ENCODE measurements at places on chromosomes 1 and 21.

DNA sequence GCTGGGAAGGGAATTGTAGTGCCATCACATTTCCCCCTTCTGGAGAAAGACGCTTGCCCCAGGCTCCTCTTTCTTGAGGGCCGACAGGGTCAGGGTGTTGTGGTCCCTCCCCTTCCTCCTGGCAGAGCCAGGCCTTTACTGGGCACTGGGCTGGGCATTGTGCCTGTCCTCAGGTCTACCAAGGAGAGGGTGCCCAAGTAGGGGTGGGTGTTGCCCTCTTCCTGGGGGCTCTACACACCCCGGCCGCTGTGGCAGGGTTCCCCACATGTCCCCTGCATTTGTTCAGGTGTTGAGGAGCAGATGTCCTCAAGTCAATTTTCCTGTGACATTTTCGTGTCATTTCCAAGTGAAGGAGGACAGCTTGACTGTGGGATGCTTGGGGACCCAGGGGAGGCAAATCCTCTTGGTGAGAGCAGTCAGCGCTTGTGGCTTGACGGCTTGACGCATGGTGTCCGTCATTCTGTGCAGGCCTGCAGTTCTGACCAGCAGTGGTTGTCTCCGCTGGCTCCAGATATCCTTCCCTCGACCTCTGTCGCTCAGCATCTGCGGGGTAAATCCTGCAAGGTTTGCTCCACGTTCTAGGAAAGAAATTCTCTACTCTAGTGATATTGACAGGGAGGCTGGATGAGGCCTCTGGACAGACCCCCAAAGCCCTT lies 181.9 kb upstream of the VAMP3 start:
- DNase-seq = no peak

DNA sequence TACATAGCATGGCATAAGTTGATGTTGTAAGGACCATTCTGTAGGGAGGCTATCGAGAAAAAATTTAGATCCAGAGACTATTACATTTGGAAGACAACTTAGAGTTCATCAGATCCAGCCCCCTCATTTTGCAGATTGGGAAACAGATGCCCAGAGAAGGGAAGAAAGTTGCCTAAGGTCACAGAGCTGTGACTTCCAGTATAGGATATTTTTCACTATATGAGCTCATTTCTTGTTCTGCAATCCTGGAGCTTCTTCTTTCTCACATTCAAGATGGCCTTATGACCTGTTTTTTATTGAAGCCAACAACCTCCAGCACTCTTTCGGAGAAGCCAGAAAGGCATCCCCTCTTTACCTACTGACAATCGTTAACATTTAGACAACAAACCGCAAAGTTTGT lies 421.8 kb upstream of the PLXNA2 start:
- DNase-seq = no peak

- DNase-seq = no peak
Observed at GRCh38 chr1:28631713-28632112, 11.2 kb downstream of the TAF12 start.

DNA sequence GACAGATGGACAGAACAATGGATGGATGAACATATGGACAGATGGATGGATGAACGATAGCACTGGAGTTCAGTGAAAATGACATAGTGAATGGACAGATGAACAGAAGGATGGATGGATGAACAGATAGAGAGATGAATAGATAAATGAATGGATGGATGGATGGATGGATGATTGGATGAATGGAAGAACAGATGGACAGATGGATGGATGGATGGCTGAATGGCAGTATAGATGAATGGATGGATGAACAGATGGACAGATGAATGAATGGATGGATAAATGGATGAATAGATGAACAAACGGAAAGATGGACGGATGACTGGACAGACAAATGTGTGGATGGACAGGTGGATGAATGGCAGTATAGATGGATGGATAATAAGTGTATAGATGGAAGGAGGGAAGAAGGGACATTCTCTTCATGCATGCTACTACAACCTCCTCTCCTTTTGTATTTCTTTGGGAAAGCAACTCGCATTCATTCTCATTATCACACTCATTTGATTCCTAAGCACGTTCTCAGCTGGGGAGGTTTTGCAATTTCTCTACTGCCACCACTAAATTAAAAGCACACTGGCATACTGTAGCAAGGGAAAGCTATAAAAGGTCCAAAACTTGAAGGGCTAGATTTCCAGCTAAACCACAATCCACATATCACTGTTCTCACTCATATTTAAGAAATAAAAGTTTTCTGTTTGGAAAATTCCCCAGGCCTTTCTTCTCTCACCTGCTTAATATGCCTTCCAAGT lies 34.1 kb downstream of the SUSD4 start:
- DNase-seq = no peak

DNA sequence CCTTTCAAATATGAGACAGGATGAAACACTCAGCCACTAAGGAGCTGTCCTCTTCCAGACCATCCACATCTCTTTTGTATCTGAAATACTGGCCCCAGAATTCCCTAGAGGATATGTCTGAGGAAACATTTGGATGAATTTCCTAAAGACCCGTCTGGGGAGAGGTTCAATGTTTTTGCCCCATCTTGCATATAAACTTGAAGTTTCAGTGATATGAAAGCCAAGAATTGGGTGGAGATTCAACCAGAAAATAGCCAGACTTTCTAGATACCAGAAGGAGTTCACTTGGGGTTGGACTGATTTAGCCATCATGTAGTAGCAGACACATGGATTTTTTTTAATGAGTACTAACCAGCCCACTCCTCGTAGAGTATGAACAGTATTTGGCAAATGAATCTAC lies 182.0 kb downstream of the PLPP3 start:
- DNase-seq = no peak

GRCh38 chr1:85599681-85600080 lies 19.1 kb downstream of the CCN1 start:
- no peak for DNase-seq

- DNase-seq = no peak
Observed at GRCh38 chr1:27974417-27974781, 14.6 kb downstream of the XKR8 start.

DNA sequence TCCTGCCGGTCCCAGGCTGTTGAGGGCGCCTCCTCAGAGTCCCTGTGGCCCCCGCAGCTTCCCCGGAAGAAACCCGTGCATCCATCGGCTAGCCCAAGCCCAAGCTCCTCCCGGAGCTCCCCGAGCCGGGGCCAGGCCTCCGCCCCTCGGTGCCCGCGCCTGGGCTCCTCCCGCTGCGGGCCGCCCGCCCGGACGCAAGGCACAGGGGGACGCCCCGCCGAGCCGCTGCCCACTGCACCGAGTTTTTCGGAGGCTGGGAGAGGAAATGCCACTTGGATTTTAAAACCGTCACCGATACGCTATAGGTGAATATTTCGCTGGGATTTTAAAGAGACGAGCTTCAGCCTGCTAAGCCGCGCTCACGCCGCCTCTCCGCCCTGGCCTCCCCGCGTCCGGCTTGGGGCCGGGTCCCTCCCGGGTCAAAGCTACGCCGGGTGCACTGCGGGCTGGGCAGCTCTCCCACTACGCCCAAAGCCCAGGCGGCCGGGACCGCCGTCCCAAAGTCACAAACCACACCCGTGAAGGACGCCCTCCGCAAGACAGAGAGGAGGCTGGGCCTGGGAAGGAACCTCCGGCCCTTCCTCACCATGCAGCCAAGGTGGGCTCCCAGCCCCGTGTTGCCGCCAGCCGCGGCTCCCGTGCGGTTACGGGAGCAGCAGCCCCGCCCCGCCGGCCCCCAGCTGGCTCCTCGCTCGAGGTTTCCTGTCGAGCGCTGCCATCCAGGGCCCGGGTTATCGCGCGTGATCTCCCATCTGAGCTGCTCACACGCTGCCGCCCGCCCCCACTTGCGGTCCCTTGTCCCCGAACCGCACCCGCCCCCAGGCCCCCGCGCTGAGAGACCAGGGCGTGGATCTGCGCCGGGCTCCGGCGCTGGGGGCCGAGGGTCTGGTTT lies 63.2 kb downstream of the CD247 start:
- peak; percentile 45 for DNase-seq

DNA sequence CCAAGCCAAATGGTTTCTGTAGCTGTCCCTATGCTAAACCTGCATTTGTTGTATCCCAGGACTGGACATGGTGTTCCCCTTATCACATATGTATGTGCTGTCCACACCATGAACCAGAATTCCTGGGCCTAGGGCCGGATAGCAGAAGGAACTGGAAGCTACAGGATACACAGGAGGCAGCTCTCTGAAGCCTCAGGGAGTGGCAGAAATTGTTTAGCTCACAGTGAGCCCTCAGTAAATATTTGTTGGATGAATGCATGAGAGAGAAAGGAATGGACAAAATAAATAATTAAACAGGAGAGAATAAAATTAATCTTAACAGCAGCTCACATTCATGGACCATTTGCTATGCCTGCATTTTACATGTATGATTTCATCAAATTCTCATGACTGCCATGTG lies 2.1 kb downstream of the NIPAL3 start:
- DNase-seq = no peak

DNA sequence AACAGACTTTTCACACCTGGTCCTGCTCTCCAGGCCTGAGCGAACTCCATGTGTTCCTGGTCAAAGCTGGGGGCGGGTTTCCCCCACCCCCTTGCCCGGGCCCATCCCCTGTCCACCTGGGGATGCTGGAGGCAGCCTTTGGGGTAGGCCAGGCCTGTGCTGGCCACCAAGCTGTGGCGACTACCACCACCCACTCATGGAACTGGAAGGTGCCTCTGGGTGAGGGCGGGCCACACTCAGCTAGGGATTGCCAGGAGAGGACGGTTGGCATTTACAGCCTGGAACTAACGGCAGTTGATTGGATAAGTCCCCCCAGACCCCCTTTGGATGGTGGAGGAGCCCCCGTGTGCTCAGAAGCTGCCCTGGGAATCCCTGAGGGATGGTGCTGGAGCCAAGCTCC lies 7.9 kb downstream of the S100B start:
- DNase-seq = no peak

DNA sequence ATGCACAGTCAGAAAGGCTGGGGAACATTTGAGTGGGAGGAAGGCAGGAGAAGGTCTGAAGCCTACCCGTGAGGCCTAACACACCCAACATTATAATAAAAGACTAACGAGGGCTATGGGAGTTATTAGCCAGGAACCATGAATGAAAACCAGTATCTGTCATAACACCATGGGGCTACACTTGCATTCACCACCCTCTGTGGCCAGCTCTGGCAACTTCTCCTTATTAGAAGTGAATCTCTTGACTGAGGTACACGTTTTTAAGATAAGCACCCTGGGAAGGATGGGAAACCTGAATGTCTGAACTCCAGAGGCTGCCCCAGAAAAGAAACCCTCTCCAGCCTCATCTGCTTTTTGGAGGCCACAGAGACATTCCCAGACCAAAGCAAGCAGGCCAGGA lies 204.3 kb upstream of the RAB4A start:
- no peak for DNase-seq

GRCh38 chr1:230842801-230843200 lies 25.5 kb downstream of the C1orf198 start:
- DNase-seq = no peak

DNA sequence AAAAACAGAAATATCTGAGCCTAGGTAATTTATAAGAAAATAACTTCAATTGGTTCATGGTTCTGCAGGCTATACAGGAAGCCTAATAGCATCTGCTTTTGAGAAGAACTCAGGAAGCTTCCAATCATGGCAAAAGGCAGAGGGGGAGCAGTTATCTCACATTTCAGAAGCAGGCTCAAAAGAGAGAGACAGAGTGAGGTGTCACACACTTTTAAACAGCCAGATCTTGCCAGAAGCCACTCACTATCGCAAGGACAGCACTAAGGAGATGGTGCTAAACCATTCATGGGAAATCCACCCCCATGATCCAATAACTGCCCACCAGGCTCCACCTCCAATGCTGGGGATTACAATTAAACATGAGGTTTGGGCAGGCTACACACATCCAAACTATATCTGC lies 25.5 kb downstream of the RGS18 start:
- no peak for DNase-seq

GRCh38 chr21:16353764-16354163 lies 624.0 kb downstream of the USP25 start:
- DNase-seq = no peak

DNA sequence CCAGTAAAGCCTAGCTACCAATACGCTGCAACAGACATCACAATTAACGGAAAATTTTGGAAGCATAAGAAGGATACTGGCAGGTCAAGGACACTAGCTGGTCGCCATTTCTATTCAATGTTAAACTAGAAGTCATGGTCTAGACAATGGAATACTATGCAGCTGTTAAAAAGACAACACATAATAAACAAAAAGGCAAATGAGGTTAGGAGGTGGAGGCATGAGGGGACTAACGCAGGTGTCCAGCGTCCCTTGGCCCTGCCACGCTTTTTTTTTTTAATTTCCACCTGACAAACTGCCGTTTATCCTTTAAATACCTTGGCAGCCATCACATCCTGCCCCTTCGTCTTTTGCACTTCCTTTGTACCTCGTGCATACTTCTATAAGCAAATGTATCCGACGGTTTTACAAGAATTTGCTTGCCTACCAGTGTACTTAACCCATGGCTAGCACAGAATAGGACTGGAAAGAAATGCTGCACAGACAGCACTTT lies 698 bp upstream of the SLC22A15 start:
- DNase-seq = no peak

DNA sequence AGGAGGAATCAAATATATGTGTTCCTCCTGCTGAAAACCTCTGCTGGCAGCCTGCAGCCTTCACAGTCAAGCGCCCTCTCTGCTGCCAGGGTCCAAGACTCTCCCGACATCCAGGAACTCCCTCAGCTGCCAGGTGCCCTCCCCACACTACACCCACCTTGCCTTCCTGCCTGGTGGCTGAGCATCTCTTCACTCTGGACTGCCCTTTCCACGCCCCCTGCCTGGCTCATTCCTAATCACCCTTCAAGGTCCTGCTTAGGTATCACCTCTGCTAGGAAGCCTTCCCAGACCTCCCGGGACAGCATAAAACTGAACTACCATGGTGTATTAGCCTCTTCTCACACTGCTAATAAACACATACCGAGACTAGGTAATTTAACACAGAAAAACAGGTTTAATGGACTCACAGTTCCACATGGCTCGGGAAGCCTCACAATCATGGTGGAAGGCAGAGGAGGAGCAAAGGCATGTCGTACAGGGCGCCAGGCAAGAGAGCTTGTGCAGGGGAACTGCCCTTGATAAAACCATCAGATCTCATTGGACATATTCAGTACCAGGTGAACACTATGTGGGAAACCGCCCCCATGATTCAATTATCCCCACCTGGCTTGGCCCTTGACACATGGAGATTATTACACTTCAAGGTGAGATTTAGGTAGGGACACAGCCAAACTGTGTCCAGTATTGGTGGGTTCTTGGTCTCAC lies 15.3 kb downstream of the LDLRAD1 start:
- DNase-seq = no peak

- DNase-seq = no peak
Observed at GRCh38 chr1:240100371-240100934, 8.8 kb downstream of the FMN2 start.

GRCh38 chr1:94321662-94322061 lies 84.3 kb upstream of the ARHGAP29 start:
- DNase-seq = no peak

- DNase-seq = no peak
Observed at GRCh38 chr1:225886159-225887029, 2.6 kb downstream of the LEFTY1 start.

- DNase-seq = no peak
Observed at GRCh38 chr1:76763738-76764137, 103.5 kb upstream of the ST6GALNAC5 start.

GRCh38 chr1:98387701-98388100 lies 273.8 kb upstream of the SNX7 start:
- DNase-seq = no peak

- DNase-seq = no peak
Observed at GRCh38 chr1:94253456-94254017, 16.2 kb upstream of the ARHGAP29 start.

- DNase-seq = no peak
Observed at GRCh38 chr21:28811860-28812259, 180.8 kb downstream of the LTN1 start.

GRCh38 chr1:1984560-1985070 lies 19.0 kb downstream of the CFAP74 start:
- no peak for DNase-seq

Measured in breast epithelium (tissue), 4 donors.